Left renal cortex interstitium (tissue), 4 donors: ENCODE measurements at places on chromosomes 1 and 21. TPM values are rescaled to one million over a fixed set of nuclear protein-coding genes. Genes with fewer than 3 reads are reported as not detected.

DNA sequence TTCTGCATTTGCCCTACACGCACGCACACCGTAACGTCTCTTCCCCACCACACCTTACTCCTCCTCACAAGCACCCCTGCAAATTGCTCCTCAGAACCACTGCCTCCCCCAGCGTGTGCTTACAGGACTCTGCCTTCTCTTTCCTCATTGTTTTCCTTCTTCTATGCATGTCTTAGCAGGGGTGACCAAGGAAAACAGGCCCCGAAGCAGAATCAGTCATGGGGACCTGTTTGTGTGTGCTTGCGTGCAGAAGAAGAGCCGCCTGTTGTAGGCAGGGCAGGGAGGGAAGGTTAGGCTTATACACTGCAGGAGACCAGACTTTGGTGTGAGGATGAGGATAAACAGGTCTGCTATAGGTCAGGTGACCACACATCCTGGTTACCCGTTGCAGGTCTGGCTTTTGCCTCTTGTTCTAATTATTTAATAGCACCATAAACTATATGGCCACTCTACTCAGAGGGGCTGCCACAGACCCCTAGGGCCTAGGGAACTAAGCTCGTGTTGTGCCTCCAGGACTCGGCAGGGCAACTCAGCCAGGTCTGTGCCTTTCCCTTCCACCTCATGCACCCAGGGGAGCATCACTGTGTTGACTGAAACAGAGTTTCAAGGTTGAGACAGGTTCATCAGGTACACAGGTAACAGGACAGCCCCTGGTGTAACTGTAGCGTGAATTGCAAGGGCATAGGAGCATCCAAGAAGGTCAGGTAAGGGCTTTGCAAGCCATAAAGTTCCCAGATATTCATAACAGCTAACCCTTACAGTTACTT, 60.8 kb upstream of the EPS8L3 start:
- DNase-seq = no peak

DNA sequence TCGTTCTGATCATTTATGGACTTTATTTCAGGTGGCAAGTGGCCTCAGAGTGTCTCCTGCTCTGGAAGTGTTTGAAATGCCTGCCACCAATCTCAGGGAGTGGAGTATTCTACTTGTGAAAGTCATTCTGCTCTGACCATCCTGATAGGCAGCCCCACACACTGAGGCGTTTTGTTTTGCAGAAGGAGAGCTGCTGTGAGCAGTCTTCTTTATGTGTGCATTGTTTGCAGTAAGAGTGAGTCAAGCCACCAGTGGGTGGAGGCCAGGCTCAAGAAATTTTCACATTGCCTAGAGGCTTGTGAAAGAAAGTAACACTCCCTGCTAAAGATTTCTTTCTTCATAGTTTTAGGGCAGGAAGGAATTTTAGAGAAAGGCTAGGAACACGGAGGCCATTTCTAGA, 204.4 kb downstream of the SLC35F3 start:
- DNase-seq = no peak

GRCh38 chr1:223257856-223258550, 106.0 kb downstream of the SUSD4 start:
- no peak for DNase-seq

GRCh38 chr1:98766255-98766654, 104.7 kb downstream of the SNX7 start:
- no peak for DNase-seq

DNA sequence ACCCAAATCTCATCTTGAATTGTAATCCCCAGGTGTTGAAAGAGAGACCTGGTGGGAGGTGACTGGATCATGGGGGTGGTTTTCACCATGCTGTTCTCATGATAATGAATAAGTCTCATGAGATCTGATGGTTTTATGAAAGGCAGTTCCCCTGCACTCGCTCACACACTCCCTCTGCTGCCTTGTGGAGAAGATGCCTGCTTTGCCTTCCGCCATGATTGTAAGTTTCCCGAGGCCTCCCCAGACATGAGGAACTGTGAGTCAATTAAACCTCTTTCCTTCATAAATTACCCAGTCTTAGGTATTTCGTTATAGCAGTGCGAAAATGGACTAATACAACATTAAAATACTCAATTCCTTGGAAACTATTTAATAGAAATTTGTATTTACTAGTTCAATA, 99.2 kb downstream of the PROX1 start:
- DNase-seq = no peak

- DNase-seq = no peak
Measured at GRCh38 chr1:185990565-185990964, 256.4 kb downstream of the HMCN1 start.

DNA sequence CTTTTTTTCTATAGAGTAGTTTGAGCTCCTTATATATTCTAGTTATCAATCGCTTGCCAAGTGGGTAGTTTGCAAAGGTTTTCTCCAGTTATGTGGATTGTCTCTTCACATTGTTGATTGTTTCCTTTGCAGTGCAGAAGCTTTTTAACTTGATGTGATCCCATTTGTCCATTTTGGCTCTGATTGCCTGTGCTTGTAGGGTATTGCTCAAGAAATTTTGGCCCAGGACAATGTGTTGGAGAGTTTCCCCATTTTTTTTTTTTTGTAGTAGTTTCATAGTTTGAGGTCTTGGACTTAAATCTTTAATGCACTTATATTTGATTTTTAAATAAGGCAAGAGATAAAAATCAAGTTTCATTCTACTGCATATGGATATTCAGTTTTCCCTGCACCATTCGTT, 774.8 kb upstream of the ADAMTS5 start:
- DNase-seq = no peak

RXRG gene
- 2.5 TPM for polyA plus RNA-seq

- DNase-seq = no peak
Measured at GRCh38 chr1:46568461-46568891, 17.0 kb upstream of the KNCN start.
